DND-41 (cell line): ENCODE measurements at places on chromosomes 3 and 15.
A peak's percentile ranks its signal among the peaks of the same experiment; 100 is the strongest.

DNA sequence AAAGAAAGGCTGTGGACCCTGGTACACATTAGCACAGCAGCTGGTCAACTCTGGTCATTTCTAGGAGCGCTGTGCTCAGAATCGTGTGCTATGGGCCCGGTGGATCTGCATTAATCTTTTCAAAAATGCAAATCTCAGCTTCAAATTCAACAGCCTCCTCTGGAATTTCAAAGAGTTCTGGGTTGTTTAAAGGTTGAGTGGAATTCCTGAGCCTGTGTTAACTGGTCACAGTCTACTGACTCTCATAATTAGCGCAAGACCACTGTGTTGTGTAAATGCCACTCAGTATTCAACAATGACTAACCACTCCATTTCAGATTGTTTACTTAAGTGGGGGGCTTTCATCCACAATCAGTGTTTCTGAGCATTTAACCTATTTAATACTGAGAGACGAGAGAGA, 2.7 kb upstream of the ARNT2 start:
- no peak for DNase-seq

GRCh38 chr15:91603384-91604080, 250.0 kb upstream of the SLCO3A1 start:
- no peak for DNase-seq

DNA sequence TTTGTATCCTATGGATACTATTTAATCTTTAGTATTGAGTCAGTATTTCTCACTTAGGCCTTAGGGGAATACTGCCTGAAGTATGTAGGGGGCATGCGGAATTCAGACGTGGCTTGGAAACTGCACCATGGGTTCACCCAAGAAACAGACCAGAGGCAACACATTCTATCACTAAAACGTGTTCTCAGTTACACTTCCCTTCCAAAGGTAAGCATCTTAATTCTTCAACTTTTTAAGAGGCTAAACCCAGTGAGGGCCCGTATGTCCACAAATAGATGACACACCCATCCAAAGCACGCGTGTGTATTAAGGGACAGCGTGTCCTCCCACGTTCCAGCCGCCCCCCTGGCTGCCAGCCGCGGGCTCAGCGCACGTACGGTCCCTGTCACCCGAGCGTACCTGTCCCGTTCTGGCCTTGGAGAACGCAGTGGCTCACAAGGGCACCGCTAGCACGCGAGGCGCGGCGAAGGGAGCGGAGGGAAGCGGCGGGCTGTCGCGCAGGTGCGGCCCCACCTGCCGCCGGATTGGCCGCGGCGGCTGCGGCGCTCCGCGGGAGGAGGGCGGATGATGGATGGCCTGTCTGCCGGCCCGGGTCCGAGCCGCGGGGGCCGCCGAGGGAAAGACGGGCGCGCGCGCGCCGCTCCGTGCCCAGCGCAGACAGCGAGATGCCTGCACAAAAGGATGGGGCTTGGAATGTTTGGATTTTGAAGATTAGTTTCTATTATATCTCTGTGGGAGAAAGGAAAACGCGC, 1003.9 kb upstream of the NR2F2 start:
- no peak for DNase-seq

DNA sequence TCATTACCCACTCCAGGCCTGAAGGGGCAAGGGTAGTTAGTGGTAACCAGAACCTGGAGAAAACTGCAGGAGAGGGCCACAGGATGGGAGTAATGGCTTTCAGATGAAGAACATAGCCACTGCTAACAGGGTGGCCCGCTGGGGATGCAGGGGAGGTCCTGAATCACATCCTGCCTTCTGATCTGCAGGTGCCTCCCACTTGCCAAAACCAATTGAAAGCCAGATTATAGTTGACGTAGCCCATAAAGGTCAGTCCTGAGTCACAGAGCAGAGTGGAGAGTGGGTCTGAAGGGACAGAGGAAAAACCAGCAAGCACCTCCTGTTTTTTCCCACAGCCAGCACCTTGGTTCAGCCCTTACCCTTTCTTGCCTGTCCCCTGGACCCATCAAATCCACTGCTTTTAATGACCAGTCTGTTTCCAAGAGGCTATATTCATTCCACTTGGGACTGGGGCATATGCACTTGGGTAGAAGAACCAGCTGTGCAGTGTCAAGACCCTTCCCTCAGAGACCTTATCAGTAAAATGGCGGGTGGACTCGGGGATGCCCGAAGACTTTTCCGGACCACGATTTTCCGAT, 646 bp upstream of the SLC35G2 start:
- peak; percentile 57 for DNase-seq

- no peak for DNase-seq
Measured at GRCh38 chr15:97978401-97979139, 18.1 kb downstream of the ARRDC4 start.
